Neural progenitor cell (in vitro differentiated cells): ENCODE measurements at places on chromosomes 2 and 18. TPM values are rescaled to one million over a fixed set of nuclear protein-coding genes. Genes with fewer than 3 reads are reported as not detected.

GRCh38 chr2:46451131-46451711 lies 28.1 kb upstream of the TMEM247 start:
- no peaks in the 10 kb centered on the region for H3K36me3 ChIP-seq
- H3K27me3 ChIP-seq, result no peaks in the 10 kb centered on the region
- peaks cover 9% of the 10 kb centered on the region for H3K4me1 ChIP-seq
- H3K4me3 ChIP-seq, result no peak overlapping the region
- DNase-seq, result no peak
- H3K27ac ChIP-seq, result no peak overlapping the region

- H3K4me3 ChIP-seq, result no peak overlapping the region
- H3K27ac ChIP-seq, result no peak overlapping the region
- H3K4me1 ChIP-seq, result peaks cover 9% of the 10 kb centered on the region
- H3K36me3 ChIP-seq, result no peaks in the 10 kb centered on the region
- no peak for DNase-seq
- H3K27me3 ChIP-seq, result peaks cover 16% of the 10 kb centered on the region
Observed at GRCh38 chr18:74463254-74463653, 6.1 kb upstream of the DIPK1C start.

DNA sequence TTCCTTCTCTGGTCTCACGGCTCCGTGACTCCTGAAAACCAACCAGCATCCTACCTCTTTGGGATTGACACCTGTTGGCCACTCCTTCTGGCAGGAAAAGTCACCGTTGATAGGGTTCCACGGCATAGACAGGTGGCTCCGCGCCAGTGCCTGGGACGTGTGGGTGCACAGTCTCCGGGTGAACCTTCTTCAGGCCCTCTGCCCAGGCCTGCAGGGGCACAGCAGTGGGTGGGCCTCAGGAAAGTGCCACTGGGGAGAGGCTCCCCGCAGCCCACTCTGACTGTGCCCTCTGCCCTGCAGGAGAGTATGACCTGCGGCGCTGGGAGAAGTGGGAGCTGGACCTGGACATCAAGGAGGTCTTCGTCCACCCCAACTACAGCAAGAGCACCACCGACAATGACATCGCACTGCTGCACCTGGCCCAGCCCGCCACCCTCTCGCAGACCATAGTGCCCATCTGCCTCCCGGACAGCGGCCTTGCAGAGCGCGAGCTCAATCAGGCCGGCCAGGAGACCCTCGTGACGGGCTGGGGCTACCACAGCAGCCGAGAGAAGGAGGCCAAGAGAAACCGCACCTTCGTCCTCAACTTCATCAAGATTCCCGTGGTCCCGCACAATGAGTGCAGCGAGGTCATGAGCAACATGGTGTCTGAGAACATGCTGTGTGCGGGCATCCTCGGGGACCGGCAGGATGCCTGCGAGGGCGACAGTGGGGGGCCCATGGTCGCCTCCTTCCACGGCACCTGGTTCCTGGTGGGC lies 10.0 kb downstream of the PROC start:
- no peak for DNase-seq
- H3K27ac ChIP-seq, result no peak overlapping the region
- peaks cover 13% of the 10 kb centered on the region for H3K4me1 ChIP-seq
- H3K27me3 ChIP-seq, result peaks cover 27% of the 10 kb centered on the region
- H3K4me3 ChIP-seq, result no peak overlapping the region

LHCGR gene
- not detected in 2 replicates for total RNA-seq
